ENCODE measurements at places on chromosomes 5 and 9.
A peak's percentile ranks its signal among the peaks of the same experiment; 100 is the strongest.

GRCh38 chr9:123597876-123598556, 242.0 kb downstream of the CRB2 start:
- no peak for DNase-seq

GRCh38 chr5:610744-611730, 1.1 kb upstream of the CEP72 start:
- no peak for DNase-seq

- DNase-seq = peak; percentile 50
Measured at GRCh38 chr5:134874831-134875655, 872 bp downstream of the TXNDC15 start.

DNA sequence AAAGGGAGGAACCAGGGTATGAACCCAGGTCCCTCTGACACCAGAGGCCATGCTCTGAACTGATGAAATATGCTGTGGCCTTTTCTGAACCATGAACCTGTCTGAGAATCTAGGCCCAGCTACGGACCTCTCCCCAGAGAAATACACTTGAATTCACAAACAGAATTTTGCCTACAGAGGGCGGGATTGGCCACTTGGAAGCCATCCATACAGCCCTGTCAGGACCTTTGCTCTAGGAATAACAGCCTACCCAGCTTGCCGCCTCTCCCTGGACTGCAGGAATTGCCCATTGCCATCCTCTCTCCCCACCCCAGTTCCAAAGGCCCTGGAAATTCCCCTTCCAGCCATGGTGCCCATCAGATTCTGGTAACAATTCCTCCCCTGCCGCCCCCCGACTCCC, 26.6 kb downstream of the MORN5 start:
- DNase-seq = no peak

GRCh38 chr9:123005964-123006363, 27.5 kb upstream of the GPR21 start:
- DNase-seq = no peak

DNA sequence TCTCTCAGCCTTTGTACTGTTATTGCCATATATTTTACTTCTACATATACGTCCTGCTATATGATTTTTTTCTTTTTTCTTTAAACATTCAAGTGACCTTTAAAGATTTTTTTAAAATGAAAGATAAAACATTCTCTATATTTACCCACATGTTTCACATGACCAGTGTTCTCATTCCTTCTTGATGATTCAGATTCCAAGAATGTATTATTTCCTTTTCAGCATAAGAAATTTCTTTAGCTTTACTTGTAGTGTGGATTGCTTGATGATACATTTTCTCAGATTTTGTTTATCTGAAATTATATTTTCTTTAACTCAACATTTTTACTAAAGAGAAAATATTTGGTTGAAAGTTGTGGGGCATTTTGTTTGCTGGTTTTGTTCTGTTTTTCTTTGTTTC, 792.1 kb downstream of the BRINP1 start:
- no peak for DNase-seq
